ENCODE measurements at places on chromosomes 2 and 18.

GRCh38 chr2:85936421-85937068 is 47.8 kb upstream of the ST3GAL5 start:
- no peak for DNase-seq

GRCh38 chr2:201383136-201383535 is 26.0 kb upstream of the FLACC1 start:
- DNase-seq: no peak

- no peak for DNase-seq
Measured at GRCh38 chr2:241680827-241681599, 5.6 kb downstream of the DTYMK start.

DNA sequence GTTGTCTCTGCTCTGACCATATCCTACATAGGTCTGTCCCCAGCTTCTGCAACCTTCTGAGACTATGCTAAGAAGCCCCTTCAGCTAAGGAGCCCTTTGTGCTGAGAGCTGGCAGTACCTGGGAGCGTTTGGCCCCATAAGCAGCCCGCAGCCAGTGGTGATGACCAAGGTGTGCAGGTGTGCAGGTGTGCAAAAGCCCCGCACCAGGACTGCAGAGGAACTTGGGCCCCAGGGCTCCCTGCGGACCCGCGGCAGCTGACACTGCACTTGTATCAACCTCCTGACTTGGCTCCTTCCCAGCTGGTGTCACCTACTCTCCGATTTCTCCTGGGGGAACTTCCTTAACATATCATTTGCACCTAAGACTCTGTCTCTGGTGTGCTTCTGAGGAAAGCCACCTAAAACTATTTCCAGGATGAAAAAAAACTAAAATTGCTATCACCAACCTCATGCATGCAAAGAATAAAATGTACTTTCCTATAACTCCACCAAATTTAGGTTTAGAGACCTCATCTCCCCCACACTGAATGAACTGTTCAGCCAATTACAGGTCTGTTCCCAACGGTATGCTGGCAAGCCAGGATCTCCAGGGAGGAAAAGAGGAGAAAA is 16.1 kb upstream of the GNAL start:
- DNase-seq: no peak

DNA sequence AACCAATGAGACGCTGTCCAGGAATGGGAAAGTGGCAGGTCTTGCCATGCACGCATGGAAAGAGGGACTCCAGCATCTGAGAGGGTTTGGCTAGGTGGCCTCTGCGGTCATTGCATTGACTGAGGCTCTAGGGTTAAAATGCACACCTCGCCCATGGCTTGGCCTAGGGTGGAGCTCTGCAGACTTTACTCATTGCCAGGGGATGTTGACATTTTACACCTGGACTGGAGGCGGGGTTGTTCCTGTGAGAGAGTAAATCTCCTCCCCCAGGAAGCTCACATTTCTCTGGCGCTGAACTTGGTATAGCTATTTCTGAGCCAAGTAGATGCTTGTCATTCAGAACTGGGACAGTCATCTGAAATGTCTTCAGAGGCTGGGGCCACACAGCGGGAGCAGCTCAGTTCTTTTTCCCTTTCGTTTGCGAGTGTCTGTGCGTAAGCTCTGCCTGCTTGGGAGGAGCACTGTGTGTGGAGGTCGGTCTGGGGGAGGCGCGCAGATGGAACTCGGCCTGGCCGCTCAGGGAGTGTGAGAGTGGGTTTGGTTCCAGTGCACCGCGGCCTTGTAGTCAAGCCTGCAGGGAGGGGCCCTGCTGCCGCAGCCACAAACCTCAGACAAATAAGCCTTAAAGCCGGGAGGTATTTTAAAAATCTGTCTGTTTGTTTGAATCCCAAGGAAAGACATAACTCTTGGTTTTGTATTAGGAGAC is 76.5 kb downstream of the LPIN1 start:
- DNase-seq: no peak

- DNase-seq: peak; percentile 58
Measured at GRCh38 chr2:105789745-105790460, 45.2 kb downstream of the NCK2 start.

- DNase-seq: no peak
Measured at GRCh38 chr2:75153221-75153620, 46.1 kb downstream of the TACR1 start.

DNA sequence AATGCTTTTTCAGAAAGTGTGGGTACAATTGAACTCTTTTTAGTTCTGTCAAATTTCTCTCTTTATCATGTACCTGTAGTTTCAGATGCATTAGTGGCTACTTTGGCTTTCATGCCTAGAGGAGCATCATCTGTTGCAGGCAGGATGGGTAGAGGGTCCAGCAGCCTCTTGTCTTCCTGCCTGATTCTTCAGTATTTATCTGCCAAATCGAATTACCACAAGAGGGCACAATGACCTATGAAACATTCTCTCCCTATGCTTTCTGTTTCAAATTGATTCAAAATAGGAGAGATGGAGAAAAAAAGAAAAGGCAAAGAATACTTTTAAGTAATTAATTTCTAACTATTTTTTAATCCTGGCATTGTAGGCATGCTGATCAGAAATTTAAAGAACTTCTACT is 477.2 kb downstream of the TRIB2 start:
- no peak for DNase-seq

GRCh38 chr18:79385326-79385707 is 10.4 kb upstream of the NFATC1 start:
- DNase-seq: no peak

GRCh38 chr2:36357847-36358659 is 2.5 kb downstream of the CRIM1 start:
- DNase-seq: no peak

- no peak for DNase-seq
Measured at GRCh38 chr2:60446413-60447267, 106.8 kb downstream of the BCL11A start.

DNA sequence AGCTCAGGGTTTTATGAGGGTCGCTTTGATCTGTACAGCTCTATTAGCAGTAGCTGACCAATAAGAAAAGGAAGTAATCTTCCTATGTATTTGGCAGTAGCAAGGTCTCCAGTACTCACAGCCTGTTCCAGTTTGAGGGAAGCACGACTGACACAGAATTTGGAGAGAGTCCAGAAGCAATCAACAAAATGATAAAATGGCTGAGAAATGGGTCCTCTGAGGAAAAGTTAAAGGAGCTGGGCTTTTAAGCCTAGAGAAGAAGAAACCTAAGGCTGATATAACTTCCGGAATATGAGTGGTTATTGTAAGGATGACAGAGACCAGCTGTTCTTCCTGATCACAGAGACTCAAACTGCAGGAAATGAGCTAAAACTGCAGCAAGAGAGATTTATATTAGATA is 382.8 kb downstream of the GPD2 start:
- DNase-seq: no peak

GRCh38 chr2:155747531-155747930 is 585.0 kb downstream of the NR4A2 start:
- DNase-seq: no peak

DNA sequence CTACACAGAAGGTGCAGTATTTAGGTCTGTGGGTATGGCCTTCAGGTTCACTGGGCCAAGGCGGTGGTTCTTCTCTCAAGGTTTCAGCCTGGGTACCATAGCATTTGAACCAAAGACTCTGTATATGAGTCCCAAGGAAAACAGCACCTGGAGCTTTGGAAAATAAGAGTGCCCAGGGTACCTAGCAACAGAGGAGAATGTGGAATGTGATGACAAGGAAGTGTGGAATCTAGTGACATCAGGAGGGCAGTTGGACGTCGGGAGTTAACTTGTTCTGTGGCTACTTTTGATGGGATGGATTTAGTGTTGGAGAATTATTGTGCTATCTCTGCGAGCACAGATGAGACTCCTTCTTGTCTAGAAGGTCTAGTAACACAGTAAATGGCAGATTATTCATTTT is 201.2 kb downstream of the NOL4 start:
- DNase-seq: no peak

- DNase-seq: no peak
Measured at GRCh38 chr18:9913151-9913525, 678 bp upstream of the VAPA start.

DNA sequence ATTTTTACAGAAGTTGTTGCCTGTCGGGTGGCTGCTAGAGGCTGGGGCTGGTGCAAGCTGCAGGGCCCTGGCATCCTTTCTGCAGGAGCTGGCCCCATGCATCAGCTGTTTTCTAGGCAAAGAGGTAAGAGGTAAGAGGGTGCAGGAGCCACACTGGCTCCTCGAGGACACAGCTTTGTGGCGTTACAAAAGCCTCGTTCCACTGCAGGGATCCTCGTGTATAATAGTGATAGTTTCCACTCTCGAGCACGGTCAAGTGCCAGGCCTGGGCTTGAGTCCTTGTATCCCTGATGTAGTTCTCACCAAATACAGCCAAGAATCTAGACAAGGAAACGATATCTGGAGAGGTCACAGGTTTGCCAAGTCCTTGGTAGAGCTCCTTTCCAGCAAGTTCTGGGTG is 33.2 kb upstream of the FHOD3 start:
- no peak for DNase-seq

GRCh38 chr2:218295029-218295428 is 2.7 kb upstream of the TMBIM1 start:
- DNase-seq: no peak

- no peak for DNase-seq
Measured at GRCh38 chr2:61220768-61221167, 58.8 kb downstream of the C2orf74 start.

- no peak for DNase-seq
Measured at GRCh38 chr2:196696423-196697079, 57.0 kb downstream of the CCDC150 start.

- no peak for DNase-seq
Measured at GRCh38 chr2:28557389-28558131, 61.7 kb downstream of the PLB1 start.

- DNase-seq: no peak
Measured at GRCh38 chr2:65368468-65368867, 63.9 kb downstream of the SPRED2 start.

- no peak for DNase-seq
Measured at GRCh38 chr2:85275984-85276540, 51.7 kb downstream of the TGOLN2 start.

GRCh38 chr2:191222507-191222906 is 22.7 kb upstream of the MYO1B start:
- no peak for DNase-seq

DNA sequence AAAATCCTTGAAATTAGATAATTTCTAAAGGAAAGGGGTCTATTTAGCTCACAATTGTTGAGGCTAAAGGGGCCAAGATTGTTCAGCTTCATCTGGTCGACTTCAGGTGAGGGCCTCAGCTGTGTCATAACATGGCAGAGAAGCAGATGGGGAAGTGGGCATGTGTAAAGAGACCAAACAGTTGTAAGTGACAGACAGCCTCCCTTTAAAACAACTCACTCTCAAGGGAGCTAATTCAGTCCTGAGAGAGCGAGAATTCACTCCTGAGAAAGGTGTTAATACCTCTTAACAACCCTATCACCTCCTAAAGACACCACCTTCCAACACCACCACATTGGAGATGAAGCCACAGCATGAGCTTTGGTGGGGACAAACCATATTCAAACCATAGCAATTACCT is 62.4 kb downstream of the KCMF1 start:
- DNase-seq: no peak
